ENCODE measurements at places on chromosomes 1 and 21.

DNA sequence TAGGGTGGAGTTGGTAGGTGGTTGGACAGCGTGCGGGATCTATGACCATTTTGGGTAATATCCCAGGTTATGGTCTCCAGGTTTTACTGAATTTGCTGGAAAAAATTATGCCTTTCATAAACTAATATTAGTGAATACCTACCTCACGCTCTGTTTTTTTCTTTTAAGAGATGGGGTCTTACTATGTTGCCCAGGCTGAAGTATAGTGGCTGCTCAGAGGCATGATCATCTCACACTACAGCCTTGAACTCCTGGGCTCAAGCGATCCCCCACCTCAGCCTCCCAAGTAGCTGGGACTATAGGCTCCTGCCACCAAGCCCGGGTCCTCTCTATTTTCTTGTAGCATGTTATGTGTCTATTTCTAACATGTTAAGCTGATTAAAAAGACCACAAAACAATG, 100.2 kb downstream of the RHOU start:
- no peak for DNase-seq

GRCh38 chr1:154014154-154014907, 23.8 kb downstream of the RPS27 start:
- DNase-seq, result no peak

DNA sequence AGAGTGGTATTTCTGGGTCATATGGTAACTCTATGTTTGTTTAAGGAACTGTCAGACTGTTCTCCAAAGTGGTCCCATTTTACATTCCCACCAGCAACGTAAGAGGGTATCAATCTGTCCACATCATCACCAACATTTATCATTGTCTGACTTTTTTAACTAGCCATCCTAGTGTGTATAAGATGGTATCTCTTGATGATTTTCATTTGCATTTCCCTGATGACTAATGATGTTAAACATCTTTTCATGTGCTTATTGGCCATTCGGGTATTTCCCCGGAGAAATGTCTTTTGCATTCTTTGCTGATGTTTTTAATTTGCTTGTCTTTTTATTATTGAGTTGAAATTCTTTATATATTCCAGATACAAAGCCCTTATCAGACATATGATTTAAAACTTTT, 370.1 kb upstream of the NR5A2 start:
- DNase-seq, result no peak

DNA sequence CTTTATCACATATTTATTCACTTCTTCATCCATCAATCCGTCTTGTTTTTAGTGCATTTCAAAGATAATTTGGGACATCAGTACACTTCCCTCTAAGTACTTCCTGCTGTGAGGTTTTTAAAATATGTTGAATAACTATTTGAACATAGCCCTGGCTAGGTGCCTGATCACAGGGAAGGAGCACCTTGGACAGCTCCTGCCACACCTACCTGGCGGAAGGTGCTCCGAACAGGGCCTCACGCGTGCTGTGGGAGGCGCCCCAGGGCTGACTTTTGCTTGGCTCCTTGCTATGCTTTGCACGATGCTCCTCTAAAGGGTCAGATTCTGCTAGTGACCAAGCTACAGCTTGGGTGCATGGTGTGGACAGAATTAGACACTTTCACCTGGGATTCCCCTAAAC, 4.9 kb upstream of the ATXN7L2 start:
- no peak for DNase-seq

GRCh38 chr1:39268112-39268581, 63.7 kb downstream of the MACF1 start:
- DNase-seq, result peak; percentile 13

DNA sequence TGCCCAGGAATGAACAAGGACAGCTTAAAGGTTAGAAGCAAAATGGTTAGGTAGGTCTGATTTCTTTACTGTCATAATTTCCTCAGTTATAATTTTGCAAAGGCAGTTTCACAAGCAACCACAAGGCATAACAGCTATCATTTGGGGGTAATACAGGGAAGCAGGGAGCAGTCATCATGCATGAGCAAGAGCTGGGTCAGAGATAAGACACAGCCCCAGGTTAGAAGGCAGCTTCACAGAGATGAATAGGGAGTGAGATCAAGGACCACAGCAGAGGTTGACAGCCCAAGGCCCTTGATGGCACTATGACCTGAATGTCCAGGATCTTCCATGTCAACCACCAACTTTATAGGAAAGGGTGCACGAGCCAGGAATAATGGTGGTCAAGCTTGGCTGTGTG, 9.0 kb upstream of the CSRP1 start:
- DNase-seq, result no peak

DNA sequence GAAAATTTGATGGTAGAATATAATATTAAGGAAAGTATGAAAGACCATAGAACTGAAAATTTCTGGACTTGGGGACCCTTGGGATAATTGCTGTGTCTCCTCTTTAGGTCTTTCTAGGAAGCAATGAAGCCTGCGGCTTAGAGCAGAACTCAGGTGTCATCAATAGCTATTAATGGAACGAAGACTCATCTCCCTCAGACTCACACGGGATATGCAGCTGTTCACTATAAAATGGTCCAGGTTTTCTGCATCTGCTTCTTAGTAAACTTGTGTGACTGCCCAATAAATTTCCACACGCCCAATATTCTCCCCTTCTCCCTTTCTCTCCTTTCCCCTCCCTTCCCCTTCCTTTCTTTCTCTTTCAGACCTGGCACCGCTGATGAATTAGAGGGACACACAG, 392.5 kb downstream of the HLX start:
- no peak for DNase-seq

- DNase-seq, result no peak
Measured at GRCh38 chr1:203086992-203087763, 1.4 kb upstream of the MYOG start.

DNA sequence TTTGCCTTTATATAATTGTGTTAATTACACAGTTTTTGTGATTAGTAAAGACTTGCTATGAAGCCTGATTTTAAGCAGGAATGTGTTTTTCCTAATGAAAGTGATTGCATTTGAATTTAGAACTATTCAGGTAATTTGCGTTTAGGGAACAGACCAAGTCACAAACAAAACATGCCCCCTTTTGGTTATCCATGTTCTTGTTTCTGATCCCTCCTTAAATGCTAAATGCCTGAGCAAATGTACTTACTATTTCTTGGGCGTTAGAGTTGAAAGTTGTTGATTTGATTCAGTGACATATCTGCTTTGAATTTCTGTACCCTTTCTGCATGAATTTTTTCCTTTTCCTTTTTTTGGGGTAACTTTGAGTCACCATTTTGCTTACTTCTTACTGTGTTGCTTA, 5.2 kb downstream of the POU2F1 start:
- DNase-seq, result no peak

- no peak for DNase-seq
Measured at GRCh38 chr1:39331647-39332046, 127.2 kb downstream of the MACF1 start.

DNA sequence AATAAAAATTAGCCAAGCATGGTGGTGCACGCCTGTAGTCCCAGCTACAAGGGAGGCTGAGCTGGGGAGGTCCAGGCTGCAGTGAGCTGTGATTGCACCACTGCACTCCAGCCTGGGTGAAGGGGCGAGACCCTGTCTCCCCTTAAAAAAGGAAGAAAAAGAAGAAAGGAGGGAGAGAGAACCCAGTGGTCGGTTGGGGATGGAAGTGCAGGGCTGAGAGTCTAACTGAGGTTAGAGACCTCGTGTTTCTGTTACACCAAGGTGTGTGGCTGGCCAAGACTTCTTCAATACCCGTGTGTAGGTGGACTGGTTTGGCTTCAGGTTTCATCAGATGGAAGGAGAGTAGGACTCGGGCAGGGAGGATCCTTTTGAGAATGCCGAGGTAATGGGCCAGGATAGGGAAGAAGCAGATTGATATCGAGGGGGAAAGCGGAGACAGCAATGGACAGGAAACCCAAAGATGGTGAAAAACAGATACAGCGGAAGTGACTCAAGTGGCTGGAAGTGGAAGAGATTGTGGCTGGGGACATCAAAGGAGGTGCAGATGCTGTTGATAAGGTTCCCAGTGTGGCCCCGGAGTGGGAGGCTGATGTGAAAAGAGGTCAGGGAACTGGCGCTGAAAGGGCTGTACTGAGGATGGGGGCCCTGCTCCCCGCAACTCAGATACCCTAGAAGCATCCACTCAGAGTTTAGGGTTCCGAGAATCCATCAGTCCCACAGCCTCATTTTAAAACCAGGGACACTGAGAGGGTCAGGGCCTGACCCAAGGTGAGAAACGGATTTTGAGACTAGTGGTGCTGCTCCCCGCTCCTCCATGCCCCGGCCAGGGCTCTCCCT, 681 bp upstream of the UBXN10 start:
- peak; percentile 82 for DNase-seq

DNA sequence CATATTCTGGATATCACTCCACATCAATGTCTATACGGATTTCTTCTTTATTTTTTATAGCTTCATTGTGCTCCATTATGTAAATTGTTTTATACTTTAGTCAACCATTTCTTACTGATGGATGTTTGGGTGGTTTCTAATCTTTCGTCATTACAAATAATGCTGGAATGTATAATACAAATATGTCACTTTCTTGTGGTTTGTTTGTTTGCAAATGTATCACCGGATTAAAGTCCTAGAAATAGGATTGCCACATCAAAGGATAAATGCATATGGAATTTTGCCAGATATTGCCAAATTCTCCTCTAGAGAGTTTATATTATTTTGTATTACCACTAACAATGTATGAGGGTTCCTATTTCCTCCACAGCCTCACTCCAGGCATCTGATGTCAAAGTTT, 48.7 kb upstream of the PRDM2 start:
- DNase-seq, result no peak

DNA sequence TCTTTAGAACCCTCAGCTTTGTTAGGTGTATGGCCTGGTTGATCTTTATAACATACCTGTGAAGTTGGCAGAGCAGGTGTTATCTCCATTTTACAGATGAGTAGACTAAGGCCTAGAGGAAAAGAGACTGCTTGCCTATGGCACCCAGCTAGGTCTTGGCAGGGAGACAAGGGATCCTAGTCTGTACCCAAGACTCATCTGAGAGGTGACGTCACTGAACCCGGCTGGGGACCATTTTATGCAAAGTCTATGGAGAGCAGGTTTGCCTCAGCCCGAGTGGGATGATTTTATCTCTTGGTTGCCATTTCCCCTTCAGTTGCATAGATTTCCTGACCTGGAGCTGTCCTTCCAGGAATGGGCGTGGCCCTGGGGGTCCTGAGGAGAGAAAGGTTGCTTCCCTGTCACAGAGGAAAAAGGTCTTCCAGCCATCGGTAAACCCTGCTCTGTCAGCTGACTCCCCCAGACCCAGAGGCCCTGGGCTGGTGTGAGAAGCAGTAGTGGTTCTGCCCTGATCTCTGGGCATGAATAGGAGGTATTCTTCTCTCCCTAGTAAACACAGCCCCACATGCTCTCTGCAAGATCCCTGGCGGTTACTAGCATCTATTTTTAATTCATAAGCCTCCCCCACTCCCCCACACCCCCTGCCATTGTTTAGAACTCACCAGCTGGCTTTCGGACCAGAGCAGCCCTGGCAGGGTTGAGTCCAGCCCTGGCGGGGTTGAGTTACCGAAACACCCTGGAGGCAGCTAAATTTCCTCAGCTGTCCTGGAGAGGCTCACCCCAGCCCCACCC, 19.6 kb downstream of the TMCC2 start:
- DNase-seq, result no peak

DNA sequence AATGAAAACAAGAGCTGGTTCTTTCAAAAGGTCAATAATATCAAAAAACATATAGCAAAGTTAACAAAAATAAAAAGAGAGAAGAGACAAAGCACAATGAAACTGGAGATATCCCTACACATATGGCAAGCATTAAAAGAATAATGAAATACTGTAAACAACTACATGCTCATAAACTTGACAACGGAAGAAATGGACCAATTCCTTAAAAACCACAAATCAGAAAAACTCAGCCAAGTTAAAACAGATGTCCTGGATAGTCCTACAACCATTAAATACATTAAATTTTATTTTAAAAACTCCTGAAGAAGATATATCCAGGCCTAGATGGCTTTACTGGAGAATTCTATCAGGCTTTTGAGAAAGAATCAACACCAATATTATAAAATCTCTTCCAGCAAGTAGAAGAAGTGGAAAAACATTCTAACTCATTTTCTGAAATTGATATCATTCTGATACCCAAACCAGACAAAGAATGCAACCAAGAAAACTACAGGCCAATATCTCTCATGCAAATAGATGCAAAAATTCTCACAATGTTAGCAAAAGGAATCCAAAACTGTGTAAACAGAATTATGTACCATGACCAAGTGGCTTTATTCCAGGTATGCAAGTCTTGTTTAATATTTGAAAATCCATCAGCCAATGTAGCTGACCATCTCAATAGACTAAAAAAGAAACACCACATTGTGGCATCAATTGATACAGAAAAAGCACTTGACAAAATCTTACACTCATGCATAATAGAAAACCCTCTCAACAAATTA, 56.1 kb upstream of the LRRC7 start:
- DNase-seq, result no peak

GRCh38 chr1:60672449-60672848, 409.9 kb upstream of the NFIA start:
- DNase-seq, result no peak

- DNase-seq, result no peak
Measured at GRCh38 chr1:187999973-188000372, 1171.2 kb downstream of the PLA2G4A start.

GRCh38 chr1:204313675-204314074, 46.1 kb downstream of the PLEKHA6 start:
- DNase-seq, result no peak

- no peak for DNase-seq
Measured at GRCh38 chr1:232283864-232284263, 346.1 kb downstream of the SIPA1L2 start.

DNA sequence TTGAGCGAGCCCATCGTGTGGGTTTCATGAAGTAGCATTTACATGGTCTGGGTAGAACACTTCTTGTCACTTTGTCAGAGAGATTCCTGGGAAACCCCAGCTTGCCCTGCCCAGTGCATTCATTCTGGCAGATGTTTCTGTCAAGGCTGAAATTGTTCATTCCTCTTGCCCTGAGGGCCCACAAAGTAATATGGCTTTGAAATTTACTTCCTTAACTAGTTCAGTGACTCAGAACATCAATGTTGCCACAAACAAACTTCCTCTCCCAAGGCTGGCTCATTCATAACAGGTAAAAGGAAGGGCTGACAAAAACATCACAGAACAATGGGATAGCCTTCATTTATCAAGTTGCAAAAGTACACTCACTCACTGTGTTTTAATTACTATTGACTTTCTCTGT, 5.0 kb upstream of the KIAA0040 start:
- DNase-seq, result no peak

- DNase-seq, result no peak
Measured at GRCh38 chr1:186289943-186290545, 85.0 kb downstream of the TPR start.

GRCh38 chr21:44255511-44255981, 6.2 kb downstream of the DNMT3L start:
- DNase-seq, result no peak
